ENCODE measurements at places on chromosomes 2 and 18. TPM values are rescaled to one million over a fixed set of nuclear protein-coding genes. Genes with fewer than 3 reads are reported as not detected.

The CENPA gene
- polyA plus RNA-seq, result 15.8 TPM

The AQP12A gene
- 1.6 TPM for polyA plus RNA-seq

The TMEM127 gene
- polyA plus RNA-seq, result 44.6 TPM

DNA sequence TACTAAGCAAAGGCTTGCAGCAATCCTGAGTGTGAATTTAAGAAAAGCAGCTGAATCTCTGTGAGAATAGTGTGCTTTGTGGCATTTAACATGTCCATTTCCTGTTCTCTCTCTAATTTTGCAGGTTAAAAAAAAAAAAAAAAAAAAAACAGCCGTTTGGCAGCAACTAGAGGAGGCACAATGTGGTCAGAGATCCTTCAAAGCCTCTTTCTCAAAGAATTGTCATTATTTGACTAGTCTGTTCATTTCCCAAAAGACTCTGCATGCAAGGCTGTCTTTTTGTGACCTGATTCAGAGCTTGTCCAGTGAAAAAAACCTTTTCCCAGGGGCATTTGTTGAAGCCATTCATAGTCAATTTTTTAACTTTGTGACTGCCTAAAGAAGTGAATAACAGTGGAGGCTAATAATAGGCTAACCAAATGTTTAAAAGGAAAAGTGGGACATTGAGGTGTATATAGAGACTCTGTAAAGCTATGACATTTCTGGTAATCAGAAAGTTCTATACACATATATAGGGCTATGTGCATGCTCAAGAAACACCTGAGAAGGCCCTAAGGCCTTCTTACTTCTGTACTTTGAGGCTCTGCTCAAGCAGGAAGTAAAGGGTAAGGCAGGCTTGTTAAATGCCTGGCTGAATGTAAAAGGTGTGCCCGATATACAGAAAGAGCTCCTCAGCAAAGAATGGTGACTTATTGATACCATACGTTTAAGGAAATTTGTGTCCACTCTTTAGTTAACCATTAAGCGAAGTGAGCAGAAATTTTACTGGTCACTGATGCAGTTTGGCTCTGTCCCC lies 289.6 kb upstream of the RAB6C start:
- no peak for DNase-seq

DNA sequence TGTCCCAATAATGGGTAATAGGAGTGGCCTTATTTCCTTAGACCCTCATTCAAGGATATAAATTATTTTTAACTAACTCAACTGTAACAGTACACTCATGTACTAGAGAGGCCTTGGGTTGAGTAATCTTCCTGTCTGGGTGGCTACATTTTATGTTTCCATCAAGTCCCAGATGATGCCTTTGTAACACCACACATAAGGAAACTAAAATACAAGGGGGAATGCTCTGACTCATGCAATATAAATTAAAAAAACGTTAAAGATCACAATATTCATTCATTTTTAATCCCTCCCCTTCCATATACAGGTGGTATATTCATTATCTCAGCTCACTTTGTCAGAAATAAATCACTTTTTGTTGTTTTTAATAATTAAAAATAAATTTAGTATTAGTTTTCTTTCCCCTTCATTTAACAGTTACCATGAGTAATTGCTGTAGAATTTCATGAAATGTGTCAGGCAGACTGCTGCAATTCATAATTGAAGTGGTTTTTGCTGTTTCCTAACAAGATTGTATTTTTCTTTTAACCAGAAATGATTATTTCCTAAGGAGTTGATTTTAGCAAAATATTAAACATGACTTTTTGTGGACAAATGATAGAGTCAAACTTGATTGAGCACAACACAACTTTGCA lies 1403.6 kb downstream of the SUCLG1 start:
- peak; percentile 8 for DNase-seq

- no peak for DNase-seq
These were observed 210.6 kb downstream of the TFCP2L1 start for GRCh38 chr2:121074293-121074932.

Data from left renal pelvis (tissue), 4 donors.